GM04503 (cell line): ENCODE measurements at places on chromosomes 11 and 22.

- DNase-seq: no peak
Observed at GRCh38 chr11:125251956-125252355, 87.4 kb downstream of the PKNOX2 start.

- DNase-seq: no peak
Observed at GRCh38 chr11:113193946-113194345, 120.4 kb upstream of the TTC12 start.

DNA sequence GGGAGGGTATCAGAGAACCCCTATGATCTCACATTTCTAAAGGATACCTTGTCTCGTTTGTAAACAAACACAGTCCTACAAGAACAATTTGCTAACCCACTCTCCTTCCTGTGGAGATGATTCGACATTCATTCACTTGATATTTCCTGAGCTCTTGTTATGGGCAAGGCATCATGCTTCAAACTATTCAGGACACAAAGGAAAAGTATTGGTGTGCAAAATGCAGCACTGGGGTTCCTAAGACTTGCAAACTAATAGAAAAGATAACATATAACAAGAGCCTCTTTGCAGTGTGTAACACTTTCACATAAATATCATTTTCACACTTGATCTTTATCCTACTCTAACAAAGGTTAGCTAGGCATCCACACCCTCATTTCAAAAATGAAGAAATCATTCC, 211.5 kb upstream of the BLID start:
- no peak for DNase-seq

DNA sequence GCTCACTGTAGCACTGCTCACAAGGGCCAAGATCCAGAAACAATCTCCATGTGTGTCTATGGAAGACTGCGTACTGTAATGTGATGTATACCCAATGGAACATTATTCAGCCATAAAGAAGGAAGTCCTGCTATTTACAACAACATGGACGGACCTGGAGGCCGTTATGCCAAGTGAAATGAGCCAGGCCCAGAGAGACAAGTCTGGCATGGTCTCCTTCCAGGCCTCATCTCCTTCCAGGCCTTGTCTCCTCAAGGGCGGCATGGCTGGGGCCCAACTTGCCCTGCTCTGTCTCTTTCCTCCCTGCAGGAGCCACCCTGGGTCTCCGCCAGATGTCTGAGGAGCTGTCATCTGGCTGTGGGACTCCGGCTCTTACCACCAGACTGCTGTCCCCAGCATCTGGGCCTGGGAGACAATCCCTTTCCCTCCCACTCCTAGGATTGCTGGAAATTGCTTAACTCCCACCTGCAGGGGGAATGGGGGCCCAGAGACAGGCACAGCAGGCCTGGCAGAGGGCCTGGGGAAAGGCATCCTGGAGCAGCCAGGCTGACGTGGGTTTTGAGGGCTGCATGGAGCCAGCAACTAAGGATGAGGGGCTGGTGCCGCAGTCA, 1326.6 kb downstream of the TBC1D22A start:
- DNase-seq: no peak

GRCh38 chr11:76248210-76248609, 41.9 kb upstream of the WNT11 start:
- DNase-seq: no peak

GRCh38 chr11:61062181-61062930, 39.9 kb upstream of the CD5 start:
- no peak for DNase-seq

- DNase-seq: no peak
Observed at GRCh38 chr11:128151780-128152179, 435.6 kb downstream of the ETS1 start.

DNA sequence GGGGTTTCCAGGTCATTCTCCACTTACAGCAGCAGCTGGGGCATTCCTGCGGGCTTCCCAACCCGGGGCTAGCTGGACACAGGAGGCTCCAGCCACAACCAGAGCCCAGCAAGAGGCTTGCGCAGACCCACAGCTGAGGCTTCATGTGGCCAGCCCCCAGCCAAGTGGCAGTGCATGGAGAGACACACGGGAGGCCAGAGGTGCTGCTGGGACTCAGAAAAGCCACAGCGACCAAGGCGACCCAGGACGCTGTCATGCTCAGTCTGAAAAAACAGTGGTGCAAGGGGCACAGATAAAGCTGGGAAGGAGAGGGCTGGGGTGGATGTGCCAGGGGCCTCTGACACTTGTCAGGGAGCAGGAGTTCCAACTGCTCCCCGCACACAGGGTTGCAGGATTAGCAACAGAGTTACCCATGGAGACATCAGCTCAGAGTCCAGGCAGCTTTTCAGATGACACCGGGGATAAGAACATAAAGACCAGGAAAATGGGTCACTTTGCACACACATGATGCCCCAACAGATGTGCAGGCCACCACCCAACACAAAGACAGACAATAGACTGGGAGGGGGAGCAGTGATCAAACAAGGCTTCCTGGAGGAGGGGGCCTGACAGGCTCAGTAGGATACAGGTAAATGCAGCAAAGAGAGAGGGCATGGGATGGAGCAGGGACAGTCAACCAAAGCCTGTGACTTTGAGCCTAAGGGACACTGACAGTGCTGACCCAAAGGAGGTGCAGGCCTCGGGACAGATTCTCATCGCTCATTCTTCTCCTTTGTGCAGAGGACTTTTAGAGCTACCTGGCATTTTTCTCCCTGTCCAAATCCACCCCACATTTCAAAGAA, 6.9 kb upstream of the NEAT1 start:
- no peak for DNase-seq

- DNase-seq: no peak
Observed at GRCh38 chr11:108858622-108859021, 193.8 kb downstream of the DDX10 start.

GRCh38 chr11:96620464-96621044, 230.7 kb downstream of the JRKL start:
- no peak for DNase-seq

DNA sequence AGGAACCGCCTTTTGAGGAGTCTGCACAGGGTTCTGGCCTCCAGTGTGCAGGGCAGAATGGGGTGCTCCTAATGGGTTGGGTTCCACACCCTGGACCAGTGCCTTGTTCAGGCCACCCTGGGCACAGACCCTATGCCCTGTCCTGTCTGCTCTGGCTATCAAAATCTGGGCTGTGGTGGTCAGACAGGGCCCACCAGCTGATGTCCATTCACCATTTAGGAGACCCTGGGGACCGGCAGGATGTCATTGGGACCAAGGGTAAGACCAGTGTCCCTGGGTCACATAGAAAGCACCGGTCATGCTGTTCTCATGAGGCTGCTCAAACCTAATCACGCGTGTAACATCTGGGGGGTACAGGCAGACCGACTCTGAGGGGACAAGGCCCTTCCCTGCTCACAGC, 37.3 kb downstream of the PARVG start:
- DNase-seq: no peak

DNA sequence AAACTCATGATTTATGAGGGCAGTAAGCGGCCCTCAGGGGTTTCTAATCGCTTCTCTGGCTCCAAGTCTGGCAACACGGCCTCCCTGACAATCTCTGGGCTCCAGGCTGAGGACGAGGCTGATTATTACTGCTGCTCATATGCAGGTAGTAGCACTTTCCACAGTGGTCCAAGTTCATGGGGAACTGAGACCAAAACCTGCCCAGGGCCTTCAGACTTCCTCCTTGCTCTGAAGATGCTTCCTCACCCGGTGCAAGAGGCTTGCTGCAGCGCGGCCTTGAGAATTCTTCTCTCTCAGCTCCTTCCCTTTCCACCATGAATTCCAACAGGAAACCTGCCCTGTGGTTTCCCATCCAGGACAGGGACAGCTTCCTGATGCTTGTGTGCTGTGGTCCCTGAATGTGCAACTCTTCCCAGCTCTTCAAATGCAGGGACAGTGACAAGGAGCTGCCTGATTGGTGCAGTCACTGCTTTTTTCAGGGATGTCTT, 53.9 kb downstream of the GGTLC2 start:
- no peak for DNase-seq

- DNase-seq: no peak
Observed at GRCh38 chr11:116984186-116984585, 114.0 kb downstream of the SIK3 start.

DNA sequence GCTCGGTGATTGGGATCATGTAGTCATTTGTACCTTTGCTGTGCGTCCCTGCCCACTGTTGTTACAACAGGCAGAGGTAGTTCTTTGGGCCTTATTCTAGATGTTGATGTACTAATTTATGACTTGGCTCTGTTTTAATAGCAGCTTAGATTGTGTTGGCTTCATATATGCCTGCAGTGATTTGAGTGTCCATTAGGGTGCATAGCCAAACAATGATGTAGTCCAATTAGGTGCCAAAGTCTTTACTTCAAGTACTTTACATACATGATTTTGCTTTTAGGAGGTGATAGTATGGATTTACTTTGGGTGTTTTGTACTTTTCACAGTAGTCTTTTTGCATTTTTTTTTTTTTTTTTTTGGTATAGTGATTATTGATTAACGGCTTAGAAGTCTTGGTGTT, 46.4 kb downstream of the PPP6R3 start:
- DNase-seq: no peak
